ENCODE measurements at places on chromosomes 2 and 18.

GRCh38 chr2:46058140-46058539, 239.1 kb upstream of the EPAS1 start:
- DNase-seq = no peak

GRCh38 chr18:10771053-10771709, 245.4 kb downstream of the NAPG start:
- peak; percentile 14 for DNase-seq

DNA sequence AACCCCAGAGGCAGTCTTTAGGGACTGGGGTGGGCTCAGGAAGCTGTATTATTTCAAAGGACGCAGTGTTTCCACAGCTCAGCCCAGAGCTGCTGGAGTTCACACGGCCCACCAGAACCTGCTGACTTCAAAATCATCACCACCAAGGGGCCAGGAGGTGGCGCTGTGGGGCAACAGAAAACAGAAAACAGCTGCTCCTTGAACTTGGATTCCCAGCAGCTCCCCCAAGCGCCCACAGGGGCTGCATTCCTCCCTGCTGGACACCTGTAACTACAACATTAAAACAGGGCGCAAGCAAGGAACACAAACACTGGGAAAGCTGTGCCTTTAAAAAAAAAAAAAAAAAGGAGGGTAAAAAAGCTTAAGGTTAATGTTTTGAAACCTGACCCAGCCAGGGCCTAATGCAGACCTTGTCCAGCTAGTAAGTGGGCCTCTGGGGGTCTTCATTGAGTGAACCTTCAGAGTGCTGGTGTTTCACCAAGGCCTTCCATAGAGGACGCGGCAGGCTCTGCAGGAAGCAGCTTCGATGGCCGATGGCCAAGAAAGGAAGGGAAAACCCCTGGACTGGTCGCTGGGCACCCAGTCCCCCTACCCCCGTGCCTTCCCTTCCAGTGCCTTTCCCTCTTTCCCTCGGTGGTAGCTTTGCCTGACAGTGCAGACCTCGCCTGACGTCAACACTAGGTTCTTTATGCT, 25.9 kb downstream of the MLPH start:
- DNase-seq = peak; percentile 85

DNA sequence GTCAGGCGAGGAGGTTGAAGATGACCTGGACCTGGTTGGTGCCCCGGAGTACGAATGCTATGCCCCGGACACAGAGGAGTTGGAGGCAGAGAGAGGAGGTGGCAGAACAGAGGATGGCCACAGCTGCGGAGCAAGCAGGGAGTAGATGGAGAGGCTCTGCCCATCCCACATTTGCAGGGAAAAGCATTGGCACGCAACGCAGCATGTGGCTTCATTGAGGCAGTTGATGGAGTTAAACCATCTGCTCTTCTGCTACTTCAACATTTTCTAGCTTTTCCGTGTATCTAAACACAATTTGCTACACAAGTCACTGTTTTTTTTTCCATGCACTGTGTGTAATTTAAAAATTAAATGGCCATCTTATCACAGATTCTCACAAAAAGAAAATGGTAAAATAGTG, 11.8 kb downstream of the RBFA start:
- DNase-seq = no peak

DNA sequence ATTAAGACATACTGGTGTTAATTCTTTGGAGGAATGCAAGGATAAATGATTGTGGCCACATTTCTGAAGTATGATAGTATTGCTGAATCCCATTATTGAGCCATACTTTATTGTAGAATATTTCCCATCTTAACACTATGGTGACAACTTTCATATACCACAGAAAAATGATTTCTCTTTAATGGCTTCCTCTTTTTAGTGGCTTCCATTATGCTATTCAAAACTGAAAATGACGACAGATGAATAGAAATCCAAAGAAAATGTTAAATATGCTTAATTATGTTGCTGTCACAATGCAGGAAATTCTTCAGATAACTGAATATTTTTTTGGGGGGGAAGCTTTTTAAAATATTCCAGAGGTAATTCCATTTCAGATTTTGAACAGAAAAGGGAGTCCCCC, 88.9 kb upstream of the TMEM200C start:
- no peak for DNase-seq

- no peak for DNase-seq
These were observed 49.6 kb upstream of the IGFBP2 start for GRCh38 chr2:216583606-216584005.

- no peak for DNase-seq
These were observed 57.8 kb downstream of the VIL1 start for GRCh38 chr2:218476676-218477075.

GRCh38 chr2:84766791-84767190, 114.1 kb downstream of the TRABD2A start:
- no peak for DNase-seq

DNA sequence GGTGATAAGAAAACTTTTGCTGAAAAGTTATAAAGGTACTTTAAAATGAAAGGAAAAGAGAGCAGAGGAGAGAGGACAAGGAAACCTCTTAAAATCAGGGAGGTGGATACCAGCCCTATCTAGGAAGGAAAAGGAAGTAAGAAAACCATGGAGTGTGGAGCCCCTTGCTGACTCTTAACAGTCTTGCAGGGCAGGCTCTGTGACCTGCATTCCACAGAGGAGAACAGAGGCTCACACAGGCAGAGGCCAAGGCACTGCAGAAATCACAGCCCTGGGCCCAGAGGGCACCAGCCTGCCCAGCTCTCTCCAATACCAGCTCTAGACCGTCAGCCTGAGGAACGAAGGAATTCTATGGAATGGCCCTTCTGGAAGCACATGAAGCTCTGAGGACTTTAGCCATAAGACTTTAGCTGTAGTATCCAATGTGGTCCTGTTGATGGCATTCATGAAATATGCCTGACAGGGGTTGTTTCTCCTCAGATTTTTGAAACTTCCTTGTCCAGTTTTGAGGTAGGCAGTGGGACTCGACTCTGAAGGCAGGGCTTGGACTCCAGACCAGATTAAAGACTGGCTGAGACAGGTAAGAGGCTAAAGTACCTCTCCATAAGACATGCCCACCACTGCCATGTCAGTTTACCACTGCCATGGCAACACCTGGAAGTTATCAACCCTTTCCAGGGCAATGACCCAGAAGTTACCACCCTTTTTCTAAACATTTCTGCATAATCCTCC, 216.3 kb downstream of the ANAPC1 start:
- DNase-seq = no peak

DNA sequence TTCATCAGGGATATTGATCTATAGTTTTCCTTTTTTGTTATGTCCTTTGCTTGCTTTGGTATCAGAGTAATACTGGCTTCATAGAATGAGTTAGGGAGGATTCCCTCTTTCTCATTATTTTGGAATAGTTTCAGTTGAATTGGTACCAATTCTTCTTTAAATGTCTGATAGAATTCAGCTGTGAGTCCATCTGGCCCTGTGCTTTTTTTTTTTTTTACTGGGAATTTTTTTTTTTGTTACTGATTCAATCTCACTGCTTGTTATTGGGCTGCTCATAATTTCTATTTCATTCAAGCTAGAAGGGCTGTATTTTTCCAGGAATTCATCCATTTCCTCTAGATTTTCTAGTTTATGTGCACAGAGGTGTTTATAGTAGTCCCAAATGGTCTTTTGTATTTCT, 103.9 kb downstream of the RND3 start:
- no peak for DNase-seq

- no peak for DNase-seq
These were observed 579.0 kb downstream of the RIT2 start for GRCh38 chr18:42536442-42536841.

- DNase-seq = no peak
These were observed 92.2 kb upstream of the MBOAT2 start for GRCh38 chr2:9095690-9096089.

DNA sequence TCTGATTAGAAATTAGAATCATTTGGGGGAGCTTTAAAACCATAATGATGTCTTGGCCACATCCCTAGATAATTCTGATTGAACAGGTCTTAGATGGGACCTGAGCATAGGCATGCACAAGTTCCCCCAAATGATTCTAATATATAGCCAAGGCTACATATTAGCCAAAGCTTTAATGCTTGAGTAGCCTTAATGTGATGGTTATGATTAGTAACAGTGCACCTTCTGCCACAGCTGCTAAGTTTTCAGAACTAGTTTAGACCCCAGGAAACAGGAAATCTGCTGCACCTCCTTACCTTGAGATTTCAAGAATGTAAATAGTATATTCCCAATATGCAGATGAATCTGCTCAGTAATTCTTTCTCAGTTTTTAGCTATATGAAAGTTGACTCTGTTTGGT, 119.8 kb downstream of the PTPN4 start:
- no peak for DNase-seq

DNA sequence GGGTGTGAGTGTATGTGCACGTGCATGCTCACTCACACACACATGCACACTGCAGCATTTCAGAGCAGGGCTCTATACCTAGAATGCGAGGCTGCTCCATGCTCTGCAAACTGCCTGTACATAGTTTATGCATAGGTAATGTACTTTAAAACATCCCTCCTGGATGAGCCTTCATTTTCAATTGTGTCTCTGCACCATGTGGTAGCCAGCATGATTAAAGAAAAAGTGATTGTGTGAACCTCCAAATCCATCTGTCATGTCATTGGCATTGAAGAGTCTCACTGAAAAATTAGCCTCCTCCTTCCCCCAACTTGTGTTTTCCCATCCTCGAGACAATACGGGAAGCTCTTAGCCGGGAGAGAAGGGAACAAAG, 120.9 kb upstream of the SPATS2L start:
- DNase-seq = no peak

DNA sequence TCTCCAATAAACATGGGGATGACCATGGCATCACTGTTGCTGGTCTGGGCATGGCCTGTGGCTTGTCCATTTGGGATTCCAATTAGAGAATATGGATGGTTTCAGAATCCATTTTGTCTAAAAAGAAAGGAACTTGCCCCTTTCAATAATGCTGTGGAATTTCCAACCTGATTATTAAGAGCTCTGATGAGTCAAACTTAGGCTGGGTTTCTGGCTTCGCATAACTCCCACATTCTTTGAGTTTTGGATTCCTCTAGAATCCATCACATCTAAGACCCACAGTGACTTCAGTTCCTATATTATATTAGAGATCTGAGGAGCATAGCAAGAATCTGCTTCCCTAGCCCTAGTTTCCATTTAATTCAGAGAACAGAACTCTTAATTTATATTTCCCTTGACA, 531.5 kb downstream of the TNS1 start:
- DNase-seq = no peak

DNA sequence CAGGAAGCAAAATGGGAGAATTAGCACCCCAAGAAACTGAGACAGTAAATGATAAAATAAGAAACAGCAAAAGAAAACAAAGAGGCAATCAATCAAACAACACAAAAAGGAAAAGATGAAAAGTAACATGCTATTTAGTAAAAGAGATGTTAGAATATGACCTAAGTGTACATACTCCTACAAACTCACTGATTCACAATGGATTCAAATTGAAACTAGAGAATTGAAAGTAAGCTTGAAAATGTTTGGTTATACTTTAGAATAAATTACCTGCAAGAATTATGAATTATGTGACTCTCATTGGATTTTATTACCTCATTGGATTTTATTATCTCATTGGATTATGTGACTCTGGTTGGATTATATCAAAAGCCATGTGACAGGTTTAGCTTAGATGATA, 22.8 kb upstream of the CCNYL1 start:
- DNase-seq = no peak

GRCh38 chr2:190858817-190859216, 21.8 kb upstream of the GLS start:
- no peak for DNase-seq

Data from GM18507 (cell line).